ENCODE measurements at places on chromosomes 11 and 22. TPM values are rescaled to one million over a fixed set of nuclear protein-coding genes. Genes with fewer than 3 reads are reported as not detected.

- peaks cover 20% of the 10 kb centered on the region for H3K36me3 ChIP-seq
- no peak for DNase-seq
- H3K4me1 ChIP-seq: peaks cover 1% of the 10 kb centered on the region
- H3K4me3 ChIP-seq: no peak overlapping the region
Measured at GRCh38 chr11:5701055-5701577, 11.5 kb downstream of the TRIM22 start.

DNA sequence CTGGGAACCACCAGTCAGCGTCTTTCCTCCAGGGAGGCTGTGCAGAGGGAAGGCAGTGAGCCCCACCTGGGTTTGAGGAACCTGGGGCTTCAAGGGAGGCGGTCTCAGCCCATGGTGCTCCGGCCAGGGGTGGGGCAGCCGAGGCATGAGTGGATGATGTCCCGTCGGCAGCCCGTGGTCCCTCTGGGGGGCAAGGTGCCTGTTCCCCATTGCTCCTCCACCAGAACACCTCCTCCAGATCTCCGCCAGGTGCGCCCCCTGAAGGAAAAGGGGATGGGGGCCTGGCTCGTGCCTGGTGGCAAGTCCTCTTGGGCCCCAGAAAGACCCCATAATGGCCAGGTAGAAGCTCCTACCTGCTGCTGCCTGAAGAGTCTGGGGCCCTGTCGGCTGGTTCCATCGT, 94.1 kb downstream of the KCNQ1 start:
- no peak overlapping the region for H3K4me3 ChIP-seq
- DNase-seq: no peak
- H3K27me3 ChIP-seq: peaks cover 26% of the 10 kb centered on the region
- no peaks in the 10 kb centered on the region for H3K36me3 ChIP-seq

- peaks cover 2% of the 10 kb centered on the region for H3K27me3 ChIP-seq
- no peak overlapping the region for H3K27ac ChIP-seq
- DNase-seq: no peak
- H3K4me1 ChIP-seq: no peaks in the 10 kb centered on the region
Measured at GRCh38 chr11:44467931-44468330, 97.5 kb upstream of the CD82 start.

- DNase-seq: peak; percentile 7
- H3K4me3 ChIP-seq: no peak overlapping the region
- H3K36me3 ChIP-seq: no peaks in the 10 kb centered on the region
- H3K27me3 ChIP-seq: no peaks in the 10 kb centered on the region
- no peak overlapping the region for H3K27ac ChIP-seq
- peaks cover 2% of the 10 kb centered on the region for H3K4me1 ChIP-seq
Measured at GRCh38 chr22:46965555-46966494, 203.4 kb downstream of the TBC1D22A start.

DNA sequence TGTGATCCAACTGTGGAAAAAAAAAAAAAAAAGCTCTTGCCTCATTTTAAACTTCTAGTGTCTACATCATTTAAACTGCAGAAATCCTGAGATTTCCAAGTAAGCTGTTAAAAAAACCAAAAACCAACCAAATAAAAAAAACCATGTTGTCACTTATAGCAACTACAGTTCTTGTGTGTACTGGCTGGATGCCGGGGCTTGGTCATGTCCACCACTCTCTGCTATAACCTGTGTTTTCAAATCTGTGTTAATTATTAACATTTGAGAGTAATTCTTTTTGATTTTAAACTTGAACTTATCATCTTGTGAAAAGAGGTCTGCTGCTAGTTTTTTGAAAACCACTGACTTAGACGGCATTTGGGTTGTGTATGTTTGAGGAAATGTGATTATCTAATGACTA, 32.2 kb upstream of the BID start:
- no peak overlapping the region for H3K4me3 ChIP-seq
- H3K4me1 ChIP-seq: peaks cover 9% of the 10 kb centered on the region
- no peaks in the 10 kb centered on the region for H3K27me3 ChIP-seq
- DNase-seq: no peak
- H3K36me3 ChIP-seq: peaks cover 24% of the 10 kb centered on the region

DNA sequence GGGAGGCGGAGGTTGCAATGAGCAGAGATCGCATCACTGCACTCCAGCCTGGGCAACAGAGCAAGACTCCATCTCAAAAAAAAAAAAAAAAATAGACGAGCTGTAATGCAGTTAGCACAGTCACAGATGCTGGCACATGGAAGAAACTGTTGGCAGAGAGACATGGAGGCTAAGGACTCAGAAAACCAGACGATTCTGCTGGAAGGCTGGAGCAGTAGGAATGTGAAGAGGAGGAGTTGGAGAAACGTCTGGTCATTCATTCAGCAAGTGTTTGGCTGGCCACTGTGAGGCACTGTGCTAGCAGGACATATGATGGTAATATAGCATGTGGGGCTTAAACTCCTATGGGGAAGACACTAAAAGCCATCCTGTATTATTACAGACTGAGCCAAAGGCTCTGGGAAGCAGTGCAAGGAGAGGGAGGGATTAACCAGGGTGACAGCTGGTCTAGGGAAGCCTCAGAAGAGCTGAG, 5.0 kb downstream of the UQCR10 start:
- H3K4me1 ChIP-seq: peaks cover 10% of the 10 kb centered on the region
- no peak overlapping the region for H3K4me3 ChIP-seq
- H3K36me3 ChIP-seq: peaks cover 12% of the 10 kb centered on the region
- no peak overlapping the region for H3K27ac ChIP-seq

DNA sequence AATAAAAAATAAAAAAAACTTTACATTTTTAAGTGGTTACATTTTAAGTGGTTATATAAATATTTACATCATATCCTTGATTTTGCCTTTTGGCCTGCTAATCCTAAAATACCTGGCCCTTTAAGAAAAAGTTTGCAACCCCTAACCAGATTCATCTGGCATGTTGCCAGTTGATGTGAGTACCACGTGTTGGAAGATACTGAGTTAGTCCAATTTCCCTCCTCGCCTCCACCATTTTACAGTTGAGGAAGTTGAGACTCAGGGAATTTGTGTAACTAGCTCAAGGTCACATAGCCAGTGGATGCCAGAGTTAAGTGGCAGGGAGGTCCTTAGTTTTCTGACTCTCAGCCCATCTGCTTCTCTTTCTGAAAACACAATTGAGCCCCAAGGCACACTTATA, 5.1 kb downstream of the ELF5 start:
- peaks cover 3% of the 10 kb centered on the region for H3K4me1 ChIP-seq
- no peak overlapping the region for H3K4me3 ChIP-seq
- H3K27me3 ChIP-seq: no peaks in the 10 kb centered on the region
- peak; percentile 32 for DNase-seq

GRCh38 chr11:44673688-44674087, 53.1 kb upstream of the TSPAN18 start:
- no peak overlapping the region for H3K4me3 ChIP-seq
- peaks cover 18% of the 10 kb centered on the region for H3K27me3 ChIP-seq
- no peak for DNase-seq
- no peak overlapping the region for H3K27ac ChIP-seq
- no peaks in the 10 kb centered on the region for H3K36me3 ChIP-seq
- H3K4me1 ChIP-seq: no peaks in the 10 kb centered on the region

DNA sequence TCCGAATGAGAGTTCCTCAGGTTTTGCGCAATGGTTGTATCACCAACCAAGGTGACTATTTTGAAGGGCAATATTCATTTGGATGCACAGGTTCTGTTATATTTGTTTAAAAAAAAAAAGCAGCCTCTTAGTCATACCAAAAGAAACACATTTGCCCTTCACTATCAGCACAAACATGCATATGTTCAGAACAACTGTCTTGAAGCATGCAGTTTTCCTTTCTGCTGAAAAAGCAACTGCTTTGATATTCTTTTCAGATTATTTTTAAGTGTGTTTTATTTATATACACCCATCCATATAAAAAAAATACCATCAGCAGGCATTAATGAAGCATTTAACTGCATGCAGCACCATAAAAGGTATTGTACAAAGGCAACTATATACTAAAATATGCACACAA, 67.8 kb downstream of the RBFOX2 start:
- H3K4me3 ChIP-seq: no peak overlapping the region
- peaks cover 12% of the 10 kb centered on the region for H3K4me1 ChIP-seq
- H3K27ac ChIP-seq: no peak overlapping the region
- H3K36me3 ChIP-seq: no peaks in the 10 kb centered on the region

GRCh38 chr22:37533995-37534394, 14.8 kb upstream of the CARD10 start:
- H3K36me3 ChIP-seq: no peaks in the 10 kb centered on the region
- H3K27me3 ChIP-seq: no peaks in the 10 kb centered on the region
- peak; percentile 88 for DNase-seq
- no peak overlapping the region for H3K27ac ChIP-seq

GRCh38 chr11:126153972-126154371, 57.5 kb downstream of the RPUSD4 start:
- H3K4me3 ChIP-seq: no peak overlapping the region
- peaks cover 56% of the 10 kb centered on the region for H3K27me3 ChIP-seq

- no peaks in the 10 kb centered on the region for H3K27me3 ChIP-seq
- H3K4me3 ChIP-seq: no peak overlapping the region
- no peaks in the 10 kb centered on the region for H3K36me3 ChIP-seq
- no peak for DNase-seq
- H3K4me1 ChIP-seq: peaks cover 56% of the 10 kb centered on the region
- H3K27ac ChIP-seq: peak overlapping the region; percentile 78
Measured at GRCh38 chr11:7575841-7576725, 62.3 kb downstream of the PPFIBP2 start.

DNA sequence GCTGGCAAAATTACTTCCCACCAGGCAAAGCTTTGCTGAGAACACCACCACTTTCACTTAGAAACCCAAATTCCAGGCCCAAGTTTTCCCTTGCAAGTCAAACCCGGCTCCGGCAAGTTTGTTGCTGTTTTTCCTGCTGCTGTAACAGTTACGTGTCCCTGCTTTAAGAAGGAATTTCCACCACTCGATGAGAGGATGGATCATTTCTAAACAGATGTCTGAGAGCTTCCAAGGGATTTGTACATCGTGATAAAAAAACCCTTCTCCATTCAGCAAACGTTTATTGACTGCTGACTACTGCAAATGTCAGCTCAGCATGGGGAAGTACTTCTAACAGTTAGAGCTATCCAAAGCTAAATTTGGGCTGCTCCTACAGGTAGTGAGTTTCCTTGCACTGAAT, 19.7 kb downstream of the P2RX3 start:
- H3K27me3 ChIP-seq: peaks cover 37% of the 10 kb centered on the region
- H3K4me3 ChIP-seq: no peak overlapping the region
- DNase-seq: peak; percentile 54
- H3K36me3 ChIP-seq: no peaks in the 10 kb centered on the region
- no peaks in the 10 kb centered on the region for H3K4me1 ChIP-seq

DNA sequence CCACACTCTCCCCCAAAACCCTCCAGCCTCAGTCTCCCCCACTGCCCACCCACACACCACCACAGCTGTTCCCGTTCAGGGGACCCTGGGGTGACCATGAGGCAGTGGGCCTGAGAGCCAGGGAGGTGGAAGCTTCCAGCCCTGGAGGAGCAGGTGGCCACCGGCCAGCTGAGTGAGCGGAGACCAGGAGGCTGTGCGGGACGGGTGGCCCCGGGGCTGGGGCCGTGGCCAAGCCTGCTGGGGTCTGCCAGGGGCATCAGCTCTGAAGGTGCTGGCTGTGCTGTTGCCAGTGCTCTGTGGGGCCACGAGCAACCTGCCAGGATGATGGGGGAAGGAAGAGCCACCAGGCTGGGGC, 26.0 kb downstream of the OSBPL5 start:
- H3K27ac ChIP-seq: no peak overlapping the region
- H3K4me3 ChIP-seq: no peak overlapping the region
- H3K4me1 ChIP-seq: peaks cover 2% of the 10 kb centered on the region

DNA sequence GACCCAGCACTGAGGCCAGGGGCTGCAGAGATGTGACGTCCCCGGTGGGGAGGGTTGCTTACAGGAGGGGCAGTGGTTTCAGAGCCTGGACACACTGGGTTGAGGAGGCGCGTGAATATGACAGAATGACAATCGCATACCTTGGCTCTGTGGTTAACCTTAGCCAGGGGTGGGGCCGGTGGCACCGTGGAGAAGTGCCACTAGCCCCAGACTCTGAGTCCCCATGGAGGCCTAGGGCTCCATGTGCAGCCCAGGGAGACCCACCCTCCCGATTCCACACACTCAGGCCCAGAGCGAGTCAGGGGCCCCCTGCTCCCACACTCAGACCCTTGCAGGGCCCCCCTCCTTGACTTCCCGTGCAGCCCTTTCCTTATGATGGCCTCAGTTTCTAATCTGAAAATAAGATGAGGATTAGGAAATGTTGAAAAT, 3.6 kb upstream of the ACR start:
- peaks cover 7% of the 10 kb centered on the region for H3K4me1 ChIP-seq
- H3K4me3 ChIP-seq: no peak overlapping the region
- DNase-seq: no peak
- peaks cover 26% of the 10 kb centered on the region for H3K27me3 ChIP-seq
- H3K27ac ChIP-seq: no peak overlapping the region

- H3K27ac ChIP-seq: no peak overlapping the region
- H3K4me3 ChIP-seq: no peak overlapping the region
- peak; percentile 74 for DNase-seq
- peaks cover 5% of the 10 kb centered on the region for H3K4me1 ChIP-seq
- no peaks in the 10 kb centered on the region for H3K36me3 ChIP-seq
Measured at GRCh38 chr11:85941380-85941973, 86.3 kb downstream of the CCDC83 start.

DNA sequence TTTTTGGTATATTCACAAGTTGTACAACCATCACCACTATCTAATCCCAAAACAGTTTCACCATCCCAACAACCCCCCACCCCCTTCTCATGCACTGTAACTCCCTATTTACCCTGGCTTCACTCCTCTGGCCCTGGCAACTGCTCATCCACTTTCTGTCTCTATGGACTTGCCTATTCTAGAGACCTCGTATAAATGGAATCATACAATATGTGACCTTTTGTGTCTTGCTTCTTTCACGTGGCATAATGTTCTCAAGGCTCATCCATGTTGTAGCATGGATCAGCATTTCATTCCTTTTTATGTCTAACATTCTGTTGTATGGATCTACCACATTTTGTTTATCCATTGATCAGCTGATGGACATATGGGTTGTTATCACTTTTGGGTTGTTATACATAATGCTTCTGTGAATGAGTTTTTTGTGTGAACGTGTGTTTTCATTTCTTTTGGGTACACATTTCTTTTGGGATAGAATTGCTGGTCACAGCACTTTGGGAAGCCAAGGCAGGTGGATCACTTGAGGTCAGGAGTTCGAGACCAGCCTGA, 46.1 kb downstream of the GDPD5 start:
- no peaks in the 10 kb centered on the region for H3K27me3 ChIP-seq
- H3K27ac ChIP-seq: no peak overlapping the region
- no peaks in the 10 kb centered on the region for H3K36me3 ChIP-seq
- H3K4me3 ChIP-seq: no peak overlapping the region

The MFNG gene
- total RNA-seq: not detected

The NRXN2 gene
- total RNA-seq: 0.18 TPM

The UCP2 gene
- 2.0 TPM for total RNA-seq

The HSPA8 gene
- 4,346 TPM for total RNA-seq

The BEST1 gene
- total RNA-seq: 0.90 TPM

The EHF gene
- total RNA-seq: not detected

Data from IMR-90 (cell line).